Astrocyte of the spinal cord (primary cell): ENCODE measurements at places on chromosomes 3 and 15.

DNA sequence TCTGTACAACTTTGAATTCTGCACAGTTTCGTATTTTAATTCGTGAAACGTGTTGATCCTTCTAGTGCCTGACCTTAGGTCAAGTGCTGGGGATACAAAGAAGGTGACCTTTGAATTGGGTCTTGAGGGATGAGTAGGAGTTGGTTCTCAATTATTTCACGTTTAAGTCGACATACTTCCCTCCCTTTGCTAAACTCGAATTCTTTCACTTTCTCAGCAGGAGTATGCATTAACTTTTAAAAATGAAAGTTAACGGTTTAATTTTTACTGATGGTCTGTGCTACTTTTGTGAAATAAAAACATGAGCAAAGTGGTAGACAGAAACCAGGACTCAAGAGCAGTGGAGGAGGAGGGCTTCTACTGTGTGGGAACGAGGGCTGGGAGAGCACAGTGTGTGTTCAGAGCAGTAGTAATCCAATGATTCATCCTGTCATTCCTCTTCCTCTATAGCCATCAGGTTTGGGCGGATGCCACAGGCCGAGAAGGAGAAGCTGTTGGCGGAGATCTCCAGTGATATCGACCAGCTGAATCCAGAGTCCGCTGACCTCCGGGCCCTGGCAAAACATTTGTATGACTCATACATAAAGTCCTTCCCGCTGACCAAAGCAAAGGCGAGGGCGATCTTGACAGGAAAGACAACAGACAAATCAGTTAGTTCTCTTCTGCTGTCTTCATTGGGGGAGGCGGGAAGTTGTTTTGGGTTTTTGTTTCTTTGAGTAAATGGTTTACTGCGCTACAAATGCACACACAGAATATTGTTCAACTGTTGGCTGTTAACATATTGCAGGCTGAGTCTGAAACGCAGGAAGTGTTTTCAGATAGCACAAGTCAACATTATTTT is 78.6 kb upstream of the TSEN2 start:
- DNase-seq: peak; percentile 95

DNA sequence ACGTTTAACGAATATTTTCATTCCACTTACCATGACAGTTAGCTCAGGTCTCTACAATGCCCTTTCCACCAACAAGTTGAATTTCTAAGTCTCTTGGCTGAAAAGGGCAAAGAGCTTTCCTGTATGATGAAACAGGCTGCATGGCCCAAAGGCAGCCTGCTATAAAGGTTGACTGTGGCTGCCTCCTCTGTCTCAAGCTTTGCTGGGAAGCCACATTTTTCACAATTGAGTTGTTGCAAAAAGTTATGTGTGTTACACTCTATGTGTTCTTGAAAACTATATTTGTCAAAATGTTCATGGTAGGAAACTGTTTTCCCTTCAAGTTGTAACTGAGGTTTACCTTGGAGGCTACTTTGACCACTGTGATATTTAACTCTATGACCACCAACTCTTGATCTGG is 49.5 kb downstream of the DZIP1L start:
- no peak for DNase-seq

DNA sequence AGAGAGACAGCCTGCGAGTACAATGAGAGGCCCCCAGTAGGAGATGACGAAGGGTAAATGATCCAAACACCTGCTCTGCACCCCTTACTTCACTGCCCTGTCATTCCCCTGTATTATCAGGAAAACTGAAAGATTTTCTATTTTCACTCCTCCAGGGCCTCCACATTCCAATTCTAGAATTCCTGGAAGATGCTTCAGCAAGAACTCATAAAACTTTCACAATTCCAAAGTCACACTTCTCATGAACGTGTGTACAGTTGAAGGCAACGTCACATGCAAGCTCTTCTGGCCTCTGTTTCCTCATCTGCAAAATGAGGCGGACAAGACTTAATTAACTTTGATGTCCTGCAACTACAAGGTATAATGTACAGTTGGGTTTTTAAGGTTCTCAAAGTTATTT is 62.8 kb upstream of the SPATA12 start:
- DNase-seq: no peak

DNA sequence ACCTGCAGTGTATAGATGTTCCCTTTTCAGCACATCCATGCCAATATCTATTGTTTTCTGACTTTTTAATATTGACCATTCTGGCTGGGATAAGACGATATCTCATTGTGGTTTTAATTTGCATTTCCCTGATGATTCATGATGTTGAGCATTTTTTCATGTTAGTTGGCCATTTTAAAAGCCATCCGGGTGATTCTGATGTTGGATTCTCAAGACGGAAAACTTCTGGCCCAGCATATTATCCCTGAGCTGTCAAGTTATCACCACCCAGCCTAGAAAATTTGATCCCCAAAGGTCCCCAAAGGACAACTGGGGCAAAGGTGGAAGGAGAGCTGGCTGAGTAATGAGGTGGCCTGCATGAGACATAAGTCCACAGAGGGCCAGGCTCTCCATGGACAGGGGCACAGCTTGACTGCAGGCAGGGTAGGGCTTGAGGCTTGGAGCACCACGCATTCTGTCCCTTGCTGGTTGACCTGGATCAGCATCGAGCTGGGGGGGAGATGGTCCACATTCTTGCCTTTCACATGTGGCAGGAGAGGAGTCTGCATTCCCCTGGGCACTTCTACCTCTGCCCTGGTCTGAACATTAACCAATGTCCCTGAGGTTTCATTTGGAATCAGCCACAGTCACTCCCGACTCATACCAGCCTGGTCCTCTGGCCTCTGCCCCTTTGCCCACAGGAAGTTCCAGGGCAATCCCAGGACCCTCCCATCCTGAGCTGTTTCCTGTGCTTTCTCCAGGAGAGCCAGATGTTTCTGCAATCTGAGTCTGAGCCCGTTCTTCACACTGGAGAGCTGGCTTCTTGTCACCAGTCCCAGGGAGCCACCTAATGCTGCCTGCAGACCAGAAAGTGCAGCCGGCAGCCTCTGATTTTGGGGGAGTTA is 69.2 kb downstream of the ISG20 start:
- DNase-seq: no peak

DNA sequence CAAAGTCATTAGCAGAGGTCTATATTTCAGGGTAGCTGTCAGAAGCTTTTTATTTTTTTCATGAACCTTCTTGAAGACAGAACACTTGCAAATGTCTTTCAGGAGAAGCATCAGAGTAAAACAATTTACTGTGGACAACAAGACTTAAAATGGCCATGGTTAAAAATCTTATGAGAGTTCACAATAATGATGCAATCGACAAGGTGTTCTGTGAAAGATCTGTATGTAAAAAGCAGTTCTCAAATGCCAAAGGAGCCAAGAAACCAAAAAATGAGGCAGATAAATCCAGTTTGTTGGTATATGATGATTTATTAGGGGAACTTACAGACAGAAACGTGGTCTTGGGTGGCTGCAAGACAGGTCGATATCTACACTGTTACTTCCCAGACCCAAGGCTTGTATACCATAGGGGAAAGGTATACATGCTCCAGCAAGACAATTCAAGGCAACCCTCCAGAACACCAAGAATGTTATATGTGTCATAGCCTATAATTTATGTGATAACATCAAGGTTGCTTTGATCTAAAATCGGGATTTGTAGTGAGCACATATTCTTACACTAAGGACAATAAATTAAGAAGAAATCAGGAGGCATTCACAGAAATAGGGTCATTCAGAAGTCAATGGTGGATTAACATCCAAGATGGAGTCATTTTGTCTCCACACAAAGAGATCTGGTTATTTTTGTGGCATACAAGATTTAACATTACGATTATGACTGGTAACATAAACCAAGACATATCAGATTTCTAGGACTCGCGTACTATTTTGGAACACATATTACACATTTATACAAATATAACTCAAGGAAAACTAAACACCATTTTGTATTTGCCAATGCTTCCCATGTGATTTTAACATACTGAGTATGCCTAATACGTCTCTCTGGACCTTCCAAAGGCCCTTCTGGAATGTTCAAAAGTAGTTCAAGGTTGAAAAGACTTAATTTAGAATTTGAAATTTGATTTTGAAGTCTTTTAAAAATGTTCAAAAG is 316.4 kb downstream of the THSD4 start:
- no peak for DNase-seq

GRCh38 chr3:104911376-104911775 is 455.3 kb upstream of the ALCAM start:
- no peak for DNase-seq

- no peak for DNase-seq
These were observed 230.4 kb upstream of the WNT5A start for GRCh38 chr3:55717481-55717880.

- no peak for DNase-seq
These were observed 126.3 kb downstream of the ABHD5 start for GRCh38 chr3:43817064-43817463.

DNA sequence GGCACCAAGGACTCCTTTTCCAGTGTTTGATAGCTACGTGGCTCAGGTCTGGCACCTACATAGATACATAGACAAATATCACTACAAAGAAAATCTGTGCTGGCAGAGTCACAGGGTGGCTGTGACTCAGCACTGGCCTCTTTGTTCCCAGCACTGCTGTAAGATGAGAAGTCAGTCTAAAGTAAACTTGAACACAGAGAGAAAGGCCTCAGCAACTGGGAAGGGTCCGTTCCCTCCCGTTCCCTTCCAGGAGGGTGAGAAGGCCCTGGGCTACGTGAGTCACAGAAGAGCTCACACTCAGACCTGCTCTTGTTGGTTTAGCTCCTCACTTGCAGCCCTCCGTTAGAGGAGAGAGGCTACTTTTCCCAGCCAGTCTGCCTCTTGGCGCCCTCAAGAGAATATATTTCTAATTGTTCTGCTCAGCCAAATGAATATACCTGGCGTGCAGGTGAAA is 23.1 kb downstream of the ANXA2 start:
- DNase-seq: peak; percentile 99

- DNase-seq: no peak
These were observed 64.6 kb downstream of the TPRG1 start for GRCh38 chr3:189236352-189236751.

DNA sequence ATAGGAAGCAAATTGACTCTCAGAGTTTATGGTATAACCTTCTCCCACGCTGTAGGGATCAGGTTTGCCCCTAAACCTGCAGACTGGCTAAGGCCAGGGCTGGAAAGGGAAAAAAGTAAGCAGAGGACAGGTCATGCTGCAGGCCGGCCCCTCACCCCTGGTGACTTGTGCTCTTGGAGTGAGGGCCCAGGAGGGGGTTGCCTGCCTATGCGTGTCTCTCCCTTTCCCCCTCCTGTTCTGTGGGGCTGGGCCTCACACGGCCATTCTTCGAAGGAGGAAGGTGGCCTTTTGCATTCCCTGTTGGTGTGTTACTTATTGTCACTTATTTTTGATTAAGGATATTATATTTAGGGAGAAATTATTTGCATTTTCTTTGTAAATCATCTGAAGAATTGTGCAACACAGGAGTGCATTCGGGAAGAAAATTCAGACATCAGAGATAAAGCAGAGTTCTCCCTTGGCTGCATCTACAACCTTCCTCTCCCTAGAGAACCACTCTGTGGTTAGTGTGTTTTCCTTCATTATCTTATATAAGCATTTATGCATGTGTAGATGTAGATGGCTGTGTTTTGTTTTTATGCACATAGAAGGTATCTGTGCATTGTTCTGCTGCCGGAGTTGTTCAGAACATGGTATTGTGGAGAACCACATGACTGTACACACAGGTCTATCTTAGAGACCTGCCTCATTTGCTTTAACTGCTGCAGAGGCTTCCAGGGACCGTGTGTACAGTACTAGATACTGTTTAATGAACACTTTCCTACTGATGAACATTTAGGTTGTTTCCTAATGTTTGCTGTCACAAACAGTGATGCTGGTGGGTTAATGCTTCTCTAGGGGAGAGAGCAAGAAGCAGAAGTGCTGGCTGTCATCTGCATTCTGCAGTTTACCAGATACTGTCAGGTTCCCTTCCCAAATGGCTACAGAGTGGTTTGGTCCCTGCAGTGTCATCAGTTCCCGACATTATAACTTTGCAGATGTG is 133.5 kb downstream of the APBA2 start:
- DNase-seq: no peak

GRCh38 chr3:95168526-95168925 is 1105.7 kb downstream of the NSUN3 start:
- no peak for DNase-seq

GRCh38 chr3:26108846-26109489 is 319.1 kb downstream of the OXSM start:
- no peak for DNase-seq

DNA sequence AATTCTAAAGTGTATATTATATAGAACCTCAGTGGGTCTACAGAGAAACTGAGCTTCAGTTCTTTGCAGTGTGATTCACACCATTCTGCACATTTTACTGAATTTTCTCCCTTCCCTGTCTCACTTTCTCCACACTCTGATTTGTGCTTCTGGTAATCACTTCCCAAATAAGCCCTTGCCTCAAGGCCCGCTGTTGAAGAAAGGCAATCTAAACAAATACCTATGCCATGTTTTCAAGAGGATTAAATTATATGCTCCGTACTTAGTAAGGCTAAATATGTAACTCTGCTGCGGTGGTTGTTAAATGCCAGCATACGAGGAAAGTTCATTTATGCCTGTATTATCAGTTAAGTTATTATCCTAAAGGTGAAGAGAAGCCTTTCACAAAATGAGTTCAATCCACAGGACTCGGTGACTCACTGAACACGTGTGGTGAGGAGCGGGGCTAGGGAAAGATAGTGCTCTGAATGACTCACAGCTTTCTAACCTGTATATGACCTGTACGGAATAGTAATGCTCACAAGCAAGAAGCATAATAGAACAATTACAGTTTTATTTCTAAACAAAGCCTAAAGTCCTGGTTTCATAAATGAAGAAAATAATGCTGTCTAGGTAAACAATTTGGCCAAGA is 25.1 kb downstream of the CNTN6 start:
- peak; percentile 82 for DNase-seq

- DNase-seq: no peak
These were observed 151.8 kb downstream of the LRRN1 start for GRCh38 chr3:3951071-3951470.

DNA sequence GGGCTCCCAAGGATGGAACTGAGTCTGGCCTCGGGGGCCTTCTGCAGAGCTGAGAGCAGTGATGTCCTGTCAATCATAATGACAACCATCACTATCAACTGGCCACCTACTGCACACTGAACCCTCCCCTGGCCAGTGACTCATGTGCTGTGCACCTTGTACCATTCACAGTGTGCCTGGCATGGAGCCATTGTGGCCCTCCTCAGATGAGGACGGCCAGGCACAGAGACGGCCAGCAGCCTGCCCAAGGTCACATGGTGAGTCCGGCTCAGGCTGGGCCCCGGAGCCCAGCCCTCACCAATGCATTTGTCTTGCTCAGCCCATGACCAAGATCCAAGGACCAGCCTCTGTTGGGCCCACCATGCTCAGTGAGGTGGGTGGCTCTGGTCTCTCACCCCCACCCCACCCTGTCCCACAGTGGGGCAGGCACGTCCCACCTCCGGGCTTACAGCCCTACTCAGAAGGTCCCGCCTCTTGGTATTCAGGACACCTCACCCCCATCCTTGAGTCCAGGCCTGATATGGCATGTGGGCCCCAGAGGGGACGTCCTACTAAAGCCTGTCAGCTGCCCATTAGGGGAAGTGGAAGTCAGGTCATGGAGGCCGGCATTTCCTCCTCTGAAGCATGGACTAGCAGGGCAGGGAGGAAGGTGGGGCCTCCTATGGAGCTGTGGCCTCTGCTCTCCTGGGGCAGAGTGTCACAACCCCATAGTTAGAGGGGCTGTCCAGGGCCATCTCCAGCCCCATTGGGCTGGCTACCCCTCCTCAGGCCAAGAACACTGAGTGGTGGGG is 35.9 kb upstream of the TMEM115 start:
- DNase-seq: no peak
